ENCODE measurements at places on chromosomes 6 and 20.

GRCh38 chr6:3222506-3223038 is 4.9 kb downstream of the TUBB2B start:
- no peak for DNase-seq

DNA sequence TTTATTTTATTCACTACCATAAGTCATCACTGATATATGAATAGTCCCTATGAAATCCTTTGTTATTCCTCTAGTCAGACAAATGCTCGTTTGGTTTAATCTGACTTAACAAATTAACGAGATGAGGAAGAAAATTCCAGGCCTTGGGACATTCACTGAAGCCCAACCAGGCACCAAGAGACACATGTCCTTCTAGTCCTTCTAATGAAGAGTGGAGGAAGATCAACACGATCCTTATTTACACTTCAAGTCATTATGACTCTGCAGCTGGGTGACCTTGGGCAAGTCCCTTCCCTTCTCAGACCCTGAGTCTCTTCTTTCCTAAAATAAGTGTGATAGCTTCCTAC is 117.5 kb downstream of the CEBPB start:
- DNase-seq = no peak

GRCh38 chr20:33113387-33113908 is 34.0 kb downstream of the BPIFB4 start:
- no peak for DNase-seq

DNA sequence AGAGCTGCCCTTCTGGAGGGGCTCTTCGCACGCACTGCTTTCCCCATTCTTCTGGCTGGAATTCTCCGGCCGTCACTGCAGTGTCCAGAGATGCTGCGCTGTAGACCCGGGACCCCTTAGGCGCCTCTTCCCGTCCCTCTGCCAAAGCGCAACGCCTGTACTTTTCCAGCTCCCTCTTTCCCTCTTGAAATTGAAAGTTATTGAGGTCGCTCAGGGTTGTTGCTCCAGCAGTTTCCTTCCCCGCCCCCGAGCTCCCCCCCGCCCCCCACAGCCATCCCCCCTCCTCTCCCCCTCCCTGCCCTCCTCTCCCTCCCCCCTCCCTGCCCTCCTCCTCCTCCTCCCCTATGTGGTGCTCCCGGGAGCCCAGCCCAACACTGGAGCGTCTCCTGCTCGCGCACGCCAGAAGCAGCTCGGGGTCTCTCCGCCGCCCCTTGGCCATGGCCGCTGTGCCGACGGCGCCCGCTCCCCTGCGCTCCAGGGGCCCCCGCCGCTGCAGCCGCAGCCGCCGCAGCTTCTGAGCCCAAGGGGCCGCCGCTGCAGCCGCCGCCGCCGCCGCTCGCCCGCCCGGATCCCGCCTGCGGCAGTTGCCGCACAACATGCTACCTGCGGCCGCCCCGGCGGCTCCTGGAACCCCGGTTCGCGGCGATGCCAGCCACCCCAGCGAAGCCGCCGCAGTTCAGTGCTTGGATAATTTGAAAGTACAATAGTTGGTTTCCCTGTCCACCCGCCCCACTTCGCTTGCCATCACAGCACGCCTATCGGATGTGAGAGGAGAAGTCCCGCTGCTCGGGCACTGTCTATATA is at the start of gene RSPO3:
TSS of gene RSPO3 (plus strand) at position 374 of the 804 bp plus-strand sequence. CDS start 522 bp downstream, outside the sequence.
- no peak for DNase-seq

DNA sequence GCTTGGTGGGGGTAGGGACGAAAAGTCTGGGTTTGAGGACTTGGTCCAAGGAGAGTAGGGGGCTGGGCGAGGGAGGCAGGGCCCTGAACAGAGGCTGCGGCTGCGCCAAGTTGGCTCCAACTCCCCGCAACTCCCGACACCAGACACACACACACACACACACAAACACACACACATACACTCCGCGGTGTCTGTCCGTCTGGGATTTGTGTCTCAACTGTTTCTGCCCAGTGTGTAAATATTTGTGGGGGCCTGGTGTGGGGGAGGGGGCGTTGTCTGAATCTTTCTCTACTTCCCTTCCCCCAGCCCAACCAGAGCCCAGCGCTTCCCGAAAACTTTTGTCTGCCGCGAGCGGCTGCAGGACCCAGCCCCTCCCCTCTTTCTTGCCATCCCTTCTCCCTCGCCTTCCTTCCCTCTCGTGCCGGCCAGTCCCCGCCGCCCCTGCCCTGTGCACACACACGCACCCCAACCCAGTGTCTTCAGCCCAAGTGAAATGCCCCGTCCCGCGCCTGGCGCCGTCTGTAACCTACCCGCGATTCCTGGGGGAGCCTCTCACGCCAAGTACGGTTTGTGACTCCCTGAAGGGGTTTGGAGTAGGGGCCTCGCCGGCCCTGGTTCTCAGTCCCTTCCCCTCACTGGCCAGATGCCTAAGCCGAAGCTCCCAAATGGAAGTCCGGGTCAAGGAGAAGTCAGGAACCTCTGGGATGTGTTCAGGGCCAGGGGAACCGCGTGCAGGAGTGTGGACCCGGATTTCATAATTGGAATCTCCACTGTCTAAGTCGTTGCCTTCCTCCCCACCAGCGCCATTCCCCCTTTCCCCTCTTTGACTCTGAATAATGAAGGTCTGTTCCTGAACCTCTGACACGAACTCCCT is 904 bp downstream of the MDFI start:
- no peak for DNase-seq

DNA sequence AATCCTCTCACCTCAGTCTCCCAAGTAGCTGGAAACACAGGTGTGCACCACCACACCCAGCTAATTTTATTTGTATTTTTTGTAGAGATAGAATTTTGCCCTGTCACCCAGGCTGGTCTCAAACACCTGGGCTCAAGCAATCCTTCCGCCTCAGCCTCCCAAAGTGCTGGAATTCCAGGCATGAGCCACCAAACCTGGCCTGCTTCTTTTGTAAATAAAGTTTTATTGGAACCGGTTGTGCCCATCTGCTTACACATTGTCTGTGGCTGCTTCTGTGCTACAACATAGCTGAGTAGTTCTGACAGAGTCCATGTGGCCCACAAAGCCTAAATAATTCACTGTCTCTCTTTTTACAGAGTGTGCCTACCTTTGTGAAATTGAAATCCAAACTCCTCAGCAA is 109.7 kb upstream of the NRSN1 start:
- DNase-seq = no peak

DNA sequence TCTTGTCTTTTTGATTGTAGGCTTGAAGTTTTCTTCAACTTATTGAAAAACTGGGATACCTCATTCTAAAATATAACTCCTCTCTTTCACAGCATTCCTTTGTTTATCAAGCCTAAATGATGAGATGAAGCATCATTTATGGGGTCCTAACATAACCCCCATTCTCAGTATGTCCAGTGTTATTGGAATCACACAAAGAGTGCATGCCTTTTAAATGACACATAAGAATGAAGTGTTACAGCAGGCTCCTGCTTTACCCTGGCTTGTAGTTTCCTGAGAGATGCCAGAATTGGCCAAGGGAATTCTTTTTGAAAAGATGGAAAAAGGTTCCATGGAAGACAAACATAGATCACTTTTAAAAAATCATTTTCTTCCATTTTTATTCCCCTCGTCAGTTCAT is 502.4 kb downstream of the BCKDHB start:
- DNase-seq = no peak

DNA sequence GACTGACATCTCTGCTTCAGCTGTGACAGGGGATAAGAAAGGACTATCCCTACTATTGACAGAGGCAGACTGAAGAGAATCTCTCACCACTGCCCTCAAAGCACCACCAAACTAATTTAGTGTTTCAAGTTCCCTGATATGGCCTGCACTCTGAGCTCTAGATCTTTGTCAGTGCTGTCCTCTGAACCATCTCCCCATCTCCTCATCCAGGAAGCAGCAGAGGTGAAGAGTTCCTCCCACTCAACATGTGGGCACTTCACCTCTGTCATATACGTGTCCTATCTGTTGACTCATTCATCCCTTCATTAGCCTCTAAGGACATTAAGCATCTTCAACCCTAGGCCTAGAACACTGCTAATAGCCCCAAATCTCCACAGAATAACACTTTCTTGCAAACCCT is 14.1 kb downstream of the FAM210B start:
- DNase-seq = no peak

DNA sequence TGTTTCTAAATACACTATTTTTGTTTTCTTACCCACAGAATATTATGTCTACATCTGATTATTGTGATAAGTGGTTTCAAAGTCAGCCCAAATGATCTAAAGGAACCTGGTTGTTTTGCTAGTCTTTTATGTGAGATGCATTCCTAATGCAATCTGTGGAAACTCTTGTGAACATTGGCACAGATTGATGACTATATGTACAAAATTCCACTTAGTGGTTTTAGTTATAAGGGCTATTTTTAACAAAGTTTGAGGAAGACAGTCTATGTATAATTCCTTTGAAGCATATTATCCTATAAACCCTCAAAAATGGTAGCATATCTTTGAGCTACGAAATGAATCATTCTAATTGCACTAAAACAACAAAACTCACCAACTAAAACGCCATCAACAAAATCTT is 140.9 kb downstream of the GRIK2 start:
- no peak for DNase-seq

GRCh38 chr6:39387785-39388184 is 65.3 kb upstream of the KCNK16 start:
- DNase-seq = no peak

- DNase-seq = no peak
Measured at GRCh38 chr6:63821442-63821841, 185.8 kb downstream of the PHF3 start.

- no peak for DNase-seq
Measured at GRCh38 chr6:146859795-146860495, 261.2 kb downstream of the ADGB start.

Measured in activated CD8-positive, alpha-beta memory T cell treated with anti-CD3 and anti-CD28 coated beads, Interleukin-2, amount 50 U/mL, for 4 hours (primary cell).